ENCODE measurements at places on chromosomes 1 and 21. TPM values are rescaled to one million over a fixed set of nuclear protein-coding genes. Genes with fewer than 3 reads are reported as not detected.

GRCh38 chr1:78383923-78384322, 106.9 kb upstream of the PTGFR start:
- DNase-seq: no peak

DNA sequence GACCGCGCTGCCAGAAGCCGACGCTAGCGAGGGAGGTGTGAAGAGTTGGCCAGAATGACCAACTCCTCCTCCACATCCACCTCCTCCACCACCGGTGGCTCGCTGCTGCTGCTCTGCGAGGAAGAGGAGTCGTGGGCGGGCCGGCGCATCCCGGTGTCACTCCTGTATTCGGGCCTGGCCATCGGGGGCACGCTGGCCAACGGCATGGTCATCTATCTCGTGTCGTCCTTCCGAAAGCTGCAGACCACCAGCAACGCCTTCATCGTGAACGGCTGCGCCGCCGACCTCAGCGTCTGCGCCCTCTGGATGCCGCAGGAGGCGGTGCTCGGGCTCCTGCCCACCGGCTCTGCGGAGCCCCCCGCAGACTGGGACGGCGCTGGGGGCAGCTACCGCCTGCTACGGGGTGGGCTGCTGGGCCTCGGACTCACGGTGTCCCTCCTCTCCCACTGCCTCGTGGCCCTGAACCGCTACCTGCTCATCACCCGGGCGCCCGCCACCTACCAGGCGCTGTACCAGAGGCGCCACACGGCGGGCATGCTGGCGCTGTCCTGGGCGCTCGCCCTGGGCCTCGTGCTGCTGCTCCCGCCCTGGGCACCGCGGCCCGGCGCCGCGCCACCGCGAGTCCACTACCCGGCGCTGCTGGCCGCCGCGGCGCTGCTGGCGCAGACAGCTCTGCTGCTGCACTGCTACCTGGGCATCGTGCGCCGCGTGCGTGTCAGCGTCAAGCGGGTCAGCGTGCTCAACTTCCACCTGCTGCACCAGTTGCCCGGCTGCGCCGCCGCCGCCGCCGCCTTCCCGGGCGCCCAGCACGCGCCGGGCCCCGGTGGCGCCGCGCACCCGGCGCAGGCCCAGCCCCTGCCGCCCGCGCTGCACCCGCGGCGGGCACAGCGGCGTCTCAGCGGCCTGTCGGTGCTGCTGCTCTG, 1.2 kb downstream of the GPR88 start:
- DNase-seq: no peak

DNA sequence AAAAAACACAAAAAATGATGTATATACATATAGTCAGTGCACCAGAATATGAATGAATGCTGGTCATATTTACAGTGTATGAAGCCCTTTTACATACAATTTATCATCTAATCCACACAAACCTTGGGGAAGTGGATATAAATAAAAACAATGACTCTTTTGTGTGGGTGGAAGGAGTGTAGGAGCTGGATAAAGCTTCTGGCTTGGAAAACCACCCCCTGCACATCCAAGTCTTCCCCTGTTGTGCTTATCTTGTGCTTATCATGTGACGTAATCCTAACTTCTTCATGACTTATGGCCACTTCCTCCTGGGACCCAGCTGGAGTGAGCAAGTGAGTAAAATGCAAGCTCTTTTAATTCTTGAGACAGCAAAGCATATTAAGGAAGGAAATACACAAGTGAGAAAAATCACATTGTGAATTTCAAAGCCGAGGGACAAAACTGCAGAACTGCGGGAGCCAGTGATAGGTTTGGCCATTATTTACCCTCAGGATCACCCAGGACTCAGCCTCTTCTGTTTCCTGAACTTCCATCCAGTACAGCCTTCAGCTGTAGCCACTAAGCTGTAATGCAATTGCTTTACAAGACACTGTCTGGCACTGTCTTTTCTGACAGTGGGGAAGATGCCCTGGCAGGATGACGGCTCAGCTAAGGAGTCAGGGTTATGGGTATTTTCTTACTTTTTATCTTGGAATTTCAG, 104.0 kb upstream of the PPM1J start:
- DNase-seq: peak; percentile 15

CD244 gene
- 0.87 TPM for total RNA-seq

SEMA4A gene
- 3.5 TPM for total RNA-seq

DNA sequence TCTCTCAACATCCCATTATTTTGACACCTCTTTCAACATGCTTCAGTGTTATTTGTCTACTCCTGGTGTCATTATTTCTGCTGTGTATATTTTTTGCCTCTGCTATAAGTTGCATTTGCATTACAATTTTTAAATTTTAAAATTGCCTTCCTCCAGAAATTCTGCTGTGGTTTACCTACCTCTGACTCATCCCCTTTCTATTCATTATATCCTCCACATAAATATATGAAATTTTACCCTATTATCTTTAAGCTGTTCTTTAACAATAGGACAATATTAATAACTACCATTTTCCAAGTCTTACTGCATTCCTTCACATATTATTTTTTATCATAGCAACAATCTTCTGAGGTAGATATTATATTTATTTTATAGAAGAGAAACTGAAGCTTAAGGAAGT, 178.1 kb upstream of the NRIP1 start:
- DNase-seq: no peak

LBR gene
- total RNA-seq: 85.2 TPM

CD2 gene
- total RNA-seq: 2.9 TPM

DNA sequence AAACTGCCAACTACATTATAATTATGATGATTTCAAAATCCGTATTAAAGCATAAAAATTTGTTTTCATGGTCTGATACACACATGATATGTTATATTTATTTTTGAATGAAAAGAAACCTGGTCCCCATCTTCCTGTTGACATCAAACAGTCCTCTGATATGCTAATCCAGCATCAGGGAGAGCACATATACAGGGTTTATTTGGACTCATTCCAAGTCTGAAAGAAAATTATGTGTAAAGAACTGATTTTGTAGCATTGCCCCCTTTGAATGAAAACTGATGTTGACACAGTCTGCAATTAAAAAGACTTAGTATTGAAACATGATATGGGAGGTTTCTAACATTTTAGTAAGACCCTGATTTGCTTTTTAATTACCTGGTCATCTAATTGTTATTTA, 119.4 kb downstream of the NEK7 start:
- DNase-seq: no peak

DNA sequence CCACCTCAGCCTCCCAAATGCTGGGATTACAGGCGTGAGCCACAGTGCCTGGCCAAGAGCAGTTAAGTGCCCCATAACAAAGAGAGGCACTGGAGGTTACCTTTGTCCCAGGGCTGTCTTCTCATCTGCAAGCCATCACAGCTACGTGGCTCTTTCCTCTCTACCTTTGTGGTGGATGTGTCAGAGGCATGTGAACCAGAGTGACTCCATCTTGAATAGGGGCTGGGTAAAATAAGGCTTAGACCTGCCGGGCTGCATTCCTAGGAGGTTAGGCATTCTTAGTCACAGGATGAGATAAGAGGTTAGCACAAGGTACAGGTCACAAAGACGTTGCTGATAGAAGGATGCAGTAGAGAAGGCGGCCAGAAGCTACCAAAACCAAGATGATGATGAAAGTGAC, 59.4 kb upstream of the POU2F1 start:
- DNase-seq: no peak

DNA sequence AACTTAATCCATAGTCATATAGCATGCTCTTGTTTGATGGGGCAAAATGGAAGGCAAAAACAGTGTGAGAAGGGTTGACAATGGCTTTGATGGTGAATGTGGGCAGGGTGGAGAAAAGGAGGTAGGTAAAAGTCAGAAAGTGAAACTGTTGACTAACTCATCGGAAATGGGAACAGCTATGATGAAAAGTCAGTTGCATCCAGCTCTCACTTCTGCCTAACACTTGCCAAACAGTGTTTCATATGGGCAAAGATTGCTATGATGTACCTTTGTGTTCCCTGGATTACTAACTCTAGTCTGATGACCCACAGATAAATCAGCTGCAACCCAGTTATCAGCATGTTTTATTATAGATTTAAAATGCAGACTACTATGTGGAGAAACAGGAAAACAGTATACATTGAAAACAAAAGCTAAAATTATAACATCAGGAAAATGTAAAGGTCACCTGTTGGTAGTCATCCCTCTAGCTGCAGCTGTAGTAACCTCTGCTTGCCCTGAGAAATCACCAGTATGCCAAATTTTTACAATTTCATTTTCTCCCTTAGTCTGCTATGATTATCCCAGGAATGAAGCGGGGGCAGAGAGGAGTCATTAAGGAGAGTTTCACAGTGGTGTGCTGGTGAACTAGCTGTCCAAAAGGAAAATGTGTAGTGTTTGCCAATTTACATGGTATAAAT, 11.7 kb downstream of the TNFSF18 start:
- DNase-seq: no peak

ANGEL2 gene
- 22.3 TPM for total RNA-seq

DNA sequence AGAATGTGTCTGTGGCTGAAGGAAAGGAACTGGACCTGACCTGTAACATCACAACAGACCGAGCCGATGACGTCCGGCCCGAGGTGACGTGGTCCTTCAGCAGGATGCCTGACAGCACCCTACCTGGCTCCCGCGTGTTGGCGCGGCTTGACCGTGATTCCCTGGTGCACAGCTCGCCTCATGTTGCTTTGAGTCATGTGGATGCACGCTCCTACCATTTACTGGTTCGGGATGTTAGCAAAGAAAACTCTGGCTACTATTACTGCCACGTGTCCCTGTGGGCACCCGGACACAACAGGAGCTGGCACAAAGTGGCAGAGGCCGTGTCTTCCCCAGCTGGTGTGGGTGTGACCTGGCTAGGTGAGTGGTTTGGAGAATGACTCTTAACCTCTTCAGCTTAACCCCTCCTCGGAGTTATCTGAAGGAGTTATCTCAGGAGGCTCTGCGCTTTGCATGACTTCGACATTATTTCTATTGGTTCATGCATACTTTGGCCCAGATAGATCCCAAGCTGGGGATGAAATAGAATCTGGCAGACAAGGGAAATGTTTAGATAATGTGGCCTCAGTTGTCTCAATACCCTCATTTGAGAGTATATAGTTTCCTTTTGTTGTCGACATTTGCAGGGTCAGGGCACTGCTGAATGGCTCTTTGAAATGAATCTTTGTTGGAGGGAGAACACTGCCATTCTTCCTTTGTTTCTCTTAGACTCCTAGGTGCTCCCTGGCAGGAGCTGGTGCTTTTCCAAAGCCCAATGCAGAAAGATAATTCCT, 39.7 kb downstream of the PTGFRN start:
- no peak for DNase-seq

DNA sequence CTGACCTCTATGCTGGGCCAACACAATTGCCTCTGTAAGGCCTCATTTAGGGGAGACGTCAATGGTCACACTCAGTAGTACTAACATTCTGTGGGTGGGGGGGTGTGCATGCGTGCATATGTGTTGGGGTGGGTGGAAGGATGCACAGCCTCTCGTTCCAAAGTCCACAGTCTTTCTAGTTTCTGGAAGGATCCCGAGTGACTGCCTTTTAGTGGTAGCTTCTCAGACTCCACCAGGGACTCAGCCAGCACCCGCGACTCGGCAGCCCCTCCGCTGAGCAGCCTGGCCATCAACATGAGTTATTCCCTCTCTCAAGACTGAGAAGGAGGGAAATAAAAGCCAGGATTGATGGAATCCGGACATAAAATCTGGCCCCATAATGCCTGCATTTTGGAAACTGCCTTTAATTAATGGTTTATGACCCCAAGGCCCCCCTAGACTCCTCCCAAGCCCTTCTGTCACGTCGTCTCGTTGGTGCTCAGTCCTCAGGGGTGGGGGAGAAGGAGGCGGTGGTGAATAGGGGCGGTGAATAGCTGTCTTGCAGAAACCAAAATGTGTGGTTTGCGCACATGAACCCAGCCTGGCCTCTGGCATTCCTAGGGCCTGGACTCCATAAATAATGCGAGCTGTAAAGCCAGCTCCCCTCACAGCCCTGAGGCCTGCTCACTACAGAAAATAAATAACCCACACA, 65.1 kb upstream of the TMEM51 start:
- peak; percentile 13 for DNase-seq

DNA sequence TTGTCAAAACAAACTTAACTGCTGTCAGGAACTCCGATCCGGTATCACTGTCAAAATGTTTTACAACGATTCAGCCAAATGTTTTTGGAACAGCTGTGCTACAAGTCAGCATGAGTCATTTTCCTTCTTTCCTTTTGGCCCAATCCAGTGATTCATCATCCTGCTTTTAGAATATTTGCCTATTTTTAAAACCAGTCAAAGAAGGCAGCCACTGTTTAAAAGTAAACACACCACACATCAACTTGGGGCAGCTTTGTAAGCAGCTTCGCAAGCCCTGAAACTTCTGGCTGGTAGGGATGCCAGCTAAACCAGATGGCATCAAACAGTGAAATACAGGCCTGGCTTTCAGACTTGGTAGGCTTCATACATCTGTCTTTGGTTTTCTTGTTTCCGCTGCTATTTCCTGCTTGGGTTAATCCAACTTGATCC, 14.9 kb downstream of the MAP3K7CL start:
- DNase-seq: no peak

LHX8 gene
- not detected for total RNA-seq

IGSF3 gene
- total RNA-seq: 27.5 TPM

GRCh38 chr1:220879509-220880361, 492 bp downstream of the HLX start:
- DNase-seq: no peak

GRCh38 chr1:3314491-3315381, 139.7 kb upstream of the ARHGEF16 start:
- DNase-seq: no peak

Data from left colon (tissue), 2 donors.